Foreskin keratinocyte (primary cell): ENCODE measurements at places on chromosomes 13 and 19.

- peak; percentile 51 for DNase-seq
These were observed 572 bp downstream of the UGGT2 start for GRCh38 chr13:96052656-96053002.

- no peak for DNase-seq
These were observed 9.4 kb upstream of the TBC1D4 start for GRCh38 chr13:75491376-75491775.

DNA sequence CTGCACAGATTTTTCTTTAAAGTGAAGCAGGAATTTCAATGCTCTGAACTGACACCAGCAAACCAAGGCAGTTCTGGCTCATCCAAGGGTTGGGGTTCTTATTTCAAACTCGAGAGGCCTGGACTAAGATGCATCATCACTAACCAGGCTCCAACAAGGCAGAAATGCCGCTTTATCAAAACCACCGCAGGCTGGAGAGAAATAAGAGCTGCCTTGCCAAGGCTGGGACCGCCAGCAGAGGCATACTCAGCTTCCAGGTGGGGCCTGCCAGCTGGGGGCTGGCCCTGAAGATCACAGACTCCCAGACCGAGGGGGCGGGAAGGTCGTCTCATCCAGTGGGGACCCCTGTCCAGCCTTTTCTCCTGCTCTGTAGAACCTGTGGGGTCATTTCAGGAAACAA is 37.4 kb upstream of the GAS6 start:
- DNase-seq, result no peak

DNA sequence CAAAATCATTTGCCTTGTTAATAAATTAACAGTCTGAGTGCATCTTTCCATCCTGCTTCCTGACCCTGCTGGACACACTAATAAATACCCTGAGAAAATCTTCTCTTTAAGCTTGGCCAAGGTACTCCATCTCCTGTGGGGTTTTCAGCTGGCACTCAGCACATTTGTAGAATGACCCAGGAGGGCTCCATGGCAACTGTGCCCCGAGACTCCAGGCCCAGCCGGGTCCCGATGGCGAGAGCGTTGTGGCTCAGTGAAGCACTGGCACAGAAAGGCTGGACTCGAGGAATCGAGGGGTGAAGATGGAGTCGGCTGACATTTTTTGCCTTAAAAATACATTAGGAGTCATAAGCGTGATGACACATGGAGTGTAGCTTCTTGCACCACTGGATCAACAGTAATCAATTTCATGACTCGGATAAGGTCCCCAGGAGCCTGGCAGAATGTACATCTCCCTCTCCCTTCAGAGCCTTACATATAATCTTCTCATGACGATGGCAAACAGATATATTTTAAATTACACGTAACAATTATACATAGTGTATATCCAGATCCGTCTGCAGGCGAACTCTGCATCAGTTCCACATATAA is 85.4 kb downstream of the SLC7A1 start:
- DNase-seq, result no peak

GRCh38 chr13:43728421-43728820 is 58.4 kb downstream of the ENOX1 start:
- no peak for DNase-seq

- DNase-seq, result no peak
These were observed 33.2 kb upstream of the RBM26 start for GRCh38 chr13:79439275-79439674.

DNA sequence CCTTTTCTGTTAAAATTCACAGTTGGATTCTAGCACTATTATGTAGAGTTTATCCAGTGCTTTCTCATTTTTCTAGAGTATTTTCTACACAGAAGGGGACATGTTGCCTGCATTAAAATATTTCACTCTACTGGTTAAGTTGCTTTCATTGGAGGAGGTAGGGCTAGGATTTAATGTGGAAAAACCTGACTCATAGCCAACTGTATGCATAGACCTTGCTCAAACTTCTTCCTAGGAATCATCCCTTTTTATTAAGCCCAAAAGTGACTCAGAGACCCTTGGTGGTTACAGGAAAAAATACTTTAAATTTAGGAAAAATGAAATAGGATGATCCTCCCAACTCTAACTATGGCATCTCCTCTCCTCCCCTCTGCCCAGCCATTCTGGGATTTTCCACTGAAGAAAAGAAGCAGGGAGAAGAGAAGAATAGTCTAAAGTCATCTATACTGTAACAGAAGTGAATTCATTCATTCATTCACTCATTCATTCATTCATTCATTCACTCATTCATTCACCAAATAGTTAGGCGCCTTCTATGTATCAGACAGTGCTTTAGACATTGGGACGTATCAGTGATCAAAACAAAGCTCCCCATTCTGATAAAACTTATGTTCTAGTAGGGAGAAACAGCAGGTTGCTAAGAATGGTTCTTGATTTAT is 109.0 kb upstream of the HTR2A start:
- no peak for DNase-seq

GRCh38 chr13:46712524-46712923 is 84.4 kb downstream of the ESD start:
- no peak for DNase-seq

- DNase-seq, result no peak
These were observed 4.9 kb upstream of the ETV2 start for GRCh38 chr19:35636651-35637050.

GRCh38 chr19:14517446-14517839 is 754 bp downstream of the DNAJB1 start:
- no peak for DNase-seq

DNA sequence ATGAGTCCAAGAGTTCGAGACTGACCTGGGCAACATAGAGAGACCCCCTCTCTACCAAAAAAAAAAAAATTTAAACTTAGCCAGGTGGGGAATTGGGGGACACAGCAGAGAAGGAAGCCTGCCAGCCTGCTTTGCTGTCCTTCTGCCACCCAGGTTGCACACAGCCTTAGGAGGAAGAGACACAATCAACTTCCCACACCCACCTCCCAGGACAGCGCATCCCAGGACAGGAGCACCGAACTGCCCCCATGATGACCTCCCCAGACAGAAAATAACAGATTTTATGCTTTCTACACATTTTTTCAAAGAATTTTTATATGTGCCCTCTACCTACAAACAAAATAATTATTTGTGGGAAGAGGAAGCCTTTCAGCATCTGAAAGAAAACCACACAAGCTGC is 126.0 kb upstream of the ZNF507 start:
- no peak for DNase-seq
